Activated T-cell treated with anti-CD3 and anti-CD28 coated beads for 24 hours (primary cell): ENCODE measurements at places on chromosomes 3 and 15.

DNA sequence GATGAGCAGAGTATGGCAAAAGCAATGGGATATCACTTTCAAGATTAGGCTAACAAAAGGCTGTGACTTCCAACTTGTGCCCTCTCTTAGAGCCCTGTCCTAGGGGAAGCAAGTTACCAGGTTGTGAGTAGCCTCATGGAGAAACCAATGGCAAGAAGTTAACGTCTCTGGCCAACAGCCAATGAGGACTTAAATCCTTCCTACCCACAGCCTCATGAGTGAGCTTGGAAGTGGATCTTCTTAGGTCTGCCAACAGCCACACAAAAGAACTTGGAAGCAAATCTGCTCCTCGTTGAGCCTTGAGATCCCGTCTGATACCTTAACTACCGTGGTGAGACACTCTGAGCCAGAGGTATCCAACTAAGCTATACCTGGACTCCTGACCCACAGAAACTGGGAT is 5.7 kb downstream of the NME9 start:
- DNase-seq, result no peak

- DNase-seq, result no peak
Measured at GRCh38 chr3:147369661-147370123, 36.7 kb downstream of the ZIC4 start.

DNA sequence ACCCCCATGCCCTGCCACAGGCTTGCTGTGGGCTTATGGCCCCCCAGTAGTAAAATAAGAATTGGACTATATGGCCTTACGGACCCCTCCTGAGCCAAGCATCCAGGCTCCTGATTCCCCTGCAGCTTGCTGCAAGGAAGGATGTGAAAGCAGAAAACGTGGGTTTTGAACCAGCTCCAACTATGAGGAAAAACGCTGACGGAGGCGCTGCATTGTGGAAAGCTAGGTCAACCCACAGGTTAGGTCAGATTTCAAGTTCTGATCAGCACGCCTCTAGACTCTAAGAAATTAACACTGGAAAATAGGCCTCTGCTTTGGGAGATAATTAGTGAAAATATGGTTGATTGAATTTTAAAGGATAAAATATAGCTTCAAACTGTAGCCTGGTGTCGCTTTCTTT is 195.4 kb upstream of the HES1 start:
- DNase-seq, result no peak

GRCh38 chr3:31532587-31533168 is at the start of gene STT3B:
STT3B (plus strand) TSS chr3:31532925; CDS start chr3:31532999, 74 bp downstream.
- DNase-seq, result peak; percentile 78

DNA sequence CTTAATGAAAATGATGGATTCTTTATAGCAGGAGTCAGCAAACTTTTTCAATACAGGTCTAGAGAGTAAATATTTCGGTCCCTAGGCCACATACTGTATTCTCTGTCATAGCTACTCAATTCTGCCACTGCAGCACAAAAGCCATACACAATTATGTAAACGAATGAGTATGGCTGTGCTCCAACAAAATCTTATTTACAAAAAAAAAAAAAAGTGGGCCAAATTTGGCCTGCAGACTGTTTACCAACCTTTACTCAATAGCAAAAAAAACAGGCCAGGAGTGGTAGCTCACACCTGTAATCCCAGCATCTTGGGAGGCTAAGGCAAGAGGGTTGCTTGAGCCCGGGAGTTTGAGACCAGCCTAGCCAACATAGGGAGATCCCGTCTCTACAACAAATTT is 41.1 kb downstream of the TTBK2 start:
- no peak for DNase-seq

- no peak for DNase-seq
Measured at GRCh38 chr3:20406611-20407011, 220.6 kb upstream of the SGO1 start.

DNA sequence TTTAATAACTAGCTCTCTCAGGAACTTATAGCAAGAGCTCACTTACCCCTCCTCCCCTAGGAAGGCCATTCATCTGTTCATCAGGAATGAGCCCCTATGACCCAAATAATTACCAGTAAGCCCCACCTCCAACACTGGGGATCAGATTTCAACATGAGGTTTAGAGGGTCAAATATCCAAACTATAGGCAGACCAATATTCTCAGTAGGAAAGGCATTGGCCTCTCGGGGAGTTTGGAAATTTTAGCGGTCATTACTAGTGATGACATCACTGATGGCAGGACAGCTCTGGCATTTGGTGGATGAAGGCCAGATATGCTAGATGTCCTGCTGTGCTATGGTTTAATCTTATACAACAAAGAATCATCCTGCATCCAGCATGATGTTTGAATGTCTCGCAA is 15.2 kb upstream of the CD47 start:
- DNase-seq, result no peak

GRCh38 chr3:157051591-157051990 is 108.4 kb downstream of the CCNL1 start:
- DNase-seq, result no peak

DNA sequence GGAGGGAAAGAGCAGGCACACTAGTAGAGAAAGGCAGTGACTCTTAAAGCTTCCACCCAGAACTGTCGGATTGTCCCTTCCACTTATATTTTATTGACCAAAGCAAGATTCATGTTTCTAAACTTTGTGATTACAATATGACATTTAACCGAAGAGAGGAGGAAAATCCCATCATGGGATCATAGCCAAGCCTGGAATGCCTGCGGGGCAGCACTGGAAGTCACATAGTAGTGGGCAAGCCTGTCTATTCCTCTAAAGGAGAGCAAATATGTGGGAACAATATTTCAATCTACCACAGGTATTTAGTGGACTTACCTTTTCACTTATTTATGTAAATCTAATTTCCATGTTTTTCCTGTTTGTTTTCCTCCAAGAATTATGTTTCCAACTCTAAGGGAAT is 3.8 kb upstream of the TMOD3 start:
- no peak for DNase-seq

DNA sequence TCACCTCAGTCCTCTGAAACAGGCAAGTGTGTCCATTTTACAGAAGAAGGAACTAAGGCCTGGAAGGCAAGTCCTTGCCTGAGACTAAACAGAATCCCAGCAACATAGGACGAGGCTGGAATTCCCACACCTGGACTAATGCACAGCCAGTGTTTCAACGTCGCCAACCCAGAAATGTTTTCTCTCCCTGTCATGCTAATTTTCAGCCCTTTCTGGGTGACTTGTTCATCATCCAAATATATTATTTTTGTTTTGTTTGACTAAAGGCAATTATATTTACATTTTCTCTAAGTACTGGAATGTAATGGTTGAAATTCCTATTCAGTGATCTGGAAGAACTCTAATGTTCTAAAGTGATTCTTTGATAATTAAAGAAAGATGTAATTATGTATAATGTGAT is 51.8 kb downstream of the BTD start:
- DNase-seq, result no peak

GRCh38 chr3:87272718-87273341 is 3.6 kb downstream of the POU1F1 start:
- no peak for DNase-seq
